SW480 (cell line): ENCODE measurements at places on chromosomes 5 and 9.

GRCh38 chr5:136682986-136683385, 317.6 kb upstream of the TRPC7 start:
- no peak for DNase-seq

DNA sequence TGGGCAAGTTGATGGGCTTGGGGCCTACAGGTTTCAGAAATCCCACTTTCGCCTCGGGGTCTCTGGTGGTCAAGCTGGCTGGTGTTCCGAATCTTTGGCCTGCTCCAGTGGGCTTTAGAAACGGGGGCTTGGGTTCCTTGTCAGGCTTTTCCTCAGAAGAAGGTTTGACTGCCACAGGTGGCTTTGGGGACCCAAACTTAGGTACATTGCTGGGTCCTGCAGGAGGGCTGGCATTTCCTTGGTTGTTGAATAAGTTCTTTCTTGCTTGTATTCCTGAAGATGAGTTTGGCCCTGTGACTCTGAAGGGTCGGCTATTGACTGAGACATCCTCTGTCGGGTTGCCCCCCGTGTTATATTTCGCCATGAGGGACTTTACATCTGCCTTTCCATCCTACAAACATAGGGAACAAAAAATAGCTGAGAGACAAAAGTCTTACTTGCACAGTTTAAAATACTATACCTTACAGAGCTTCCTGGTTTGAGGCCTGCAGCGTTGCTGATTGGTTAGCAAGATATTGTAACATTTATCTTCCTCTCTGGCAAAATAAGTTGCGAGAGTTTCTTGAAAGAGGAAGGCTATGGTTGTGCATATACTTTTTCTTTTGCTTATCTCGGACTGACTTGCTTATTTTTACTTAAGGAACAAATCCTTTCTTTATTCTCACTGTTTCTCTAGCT, 16.6 kb downstream of the FYB1 start:
- DNase-seq = no peak

DNA sequence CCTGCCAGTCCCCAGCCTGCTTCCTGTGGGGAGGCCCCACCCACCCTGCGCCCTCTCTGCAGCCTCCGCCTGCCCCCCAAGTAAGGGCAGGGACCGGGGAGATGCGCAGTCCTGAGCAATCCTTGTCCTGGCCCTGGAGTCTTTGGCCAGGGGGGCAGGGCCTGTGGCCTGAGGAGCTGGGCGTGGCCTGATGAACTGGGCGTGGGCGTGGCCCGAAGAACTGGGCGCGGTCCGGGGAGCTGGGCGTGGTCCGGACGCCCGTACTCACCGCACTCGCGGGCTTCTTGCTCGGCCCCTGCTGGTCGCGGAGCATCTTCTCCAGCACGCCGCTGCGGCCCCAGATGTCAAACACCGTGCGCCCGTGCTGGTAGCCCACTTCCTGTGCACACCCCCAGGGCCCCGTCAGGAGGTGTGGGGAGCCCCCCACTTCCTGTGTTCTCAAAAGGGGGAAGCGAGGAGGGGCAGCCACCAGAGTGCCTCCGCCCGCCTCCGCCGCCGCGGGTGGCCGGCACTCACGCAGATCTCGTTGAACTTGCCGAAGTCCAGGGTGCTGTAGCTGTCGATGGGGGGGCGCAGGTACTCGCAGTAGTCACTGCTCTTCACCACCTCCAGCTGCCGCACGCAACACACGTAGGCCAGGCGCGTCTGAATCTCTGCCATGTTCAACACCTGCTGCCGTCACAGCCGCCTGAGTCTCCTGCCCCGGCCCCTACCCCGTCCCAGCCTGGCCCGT, 2.7 kb upstream of the NSMF start:
- no peak for DNase-seq

GRCh38 chr9:38035873-38036272, 33.2 kb downstream of the SHB start:
- DNase-seq = peak; percentile 53

GRCh38 chr9:82320566-82320965, 332.0 kb downstream of the SPATA31D1 start:
- no peak for DNase-seq

- DNase-seq = no peak
Measured at GRCh38 chr9:79001012-79001411, 570.8 kb upstream of the TLE4 start.
